ENCODE measurements at places on chromosomes 4 and X.

GRCh38 chr4:58451707-58452106, 1341.5 kb upstream of the IGFBP7 start:
- ATAC-seq, result no peak

- no peak for ATAC-seq
These were observed 16.6 kb downstream of the FGD1 start for GRCh38 chrX:54479136-54480111.

DNA sequence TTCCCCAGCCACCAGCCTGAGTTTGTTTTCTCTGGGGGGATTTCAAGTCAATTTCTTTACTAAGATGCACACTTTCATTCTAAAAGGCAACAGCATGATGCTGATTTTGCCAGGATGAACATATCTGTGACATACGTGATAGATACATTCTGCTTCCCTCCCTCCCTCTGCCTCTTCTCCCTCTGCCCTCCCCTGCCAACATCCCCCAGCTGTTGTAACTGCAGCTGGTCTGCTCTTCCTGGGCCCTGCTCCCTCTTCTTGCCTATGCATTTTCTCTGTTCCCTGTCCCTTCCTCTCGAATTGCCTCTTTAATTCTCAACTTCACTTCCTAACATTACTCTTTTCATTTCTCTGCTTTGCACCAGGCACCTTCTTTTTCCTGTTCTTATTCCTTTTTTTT, 83.4 kb downstream of the AASDH start:
- ATAC-seq, result no peak

DNA sequence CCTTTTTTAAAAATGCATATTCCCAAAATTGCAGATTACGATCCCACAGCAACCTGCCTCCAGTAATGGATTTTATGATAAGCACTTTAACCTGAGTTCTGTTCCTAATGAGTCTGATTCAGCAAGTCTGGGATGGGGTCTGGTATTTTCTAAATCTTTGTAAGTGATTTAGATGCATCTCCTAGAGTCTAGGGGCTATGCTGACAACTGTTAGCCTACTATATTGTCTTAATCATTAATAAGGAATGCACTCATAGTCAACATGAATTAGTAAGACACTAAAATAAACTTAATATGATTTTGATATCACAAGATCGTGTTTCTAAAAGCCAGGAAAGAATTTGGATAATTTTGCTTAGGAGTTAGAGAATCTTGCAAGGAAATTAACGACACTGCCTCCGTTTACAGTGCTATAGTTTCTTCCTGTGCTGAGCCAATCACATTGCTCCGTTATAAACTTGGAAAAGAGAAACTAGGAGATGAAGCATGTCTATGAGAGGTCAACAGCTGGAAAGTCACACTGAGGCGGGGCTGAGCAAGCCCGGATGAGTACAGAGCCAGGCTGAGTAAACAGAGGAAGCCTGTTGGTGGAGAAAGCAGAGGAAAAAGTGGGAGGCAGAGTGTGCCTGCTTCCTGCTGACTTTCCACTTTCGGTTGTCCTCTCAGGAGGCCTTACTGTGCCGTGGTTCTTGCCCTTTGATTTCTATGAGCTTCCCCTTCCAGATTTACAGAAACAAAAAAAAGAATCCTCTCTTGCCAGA, 5.4 kb downstream of the SCARB2 start:
- no peak for ATAC-seq

- no peak for ATAC-seq
These were observed 48.9 kb downstream of the TBC1D9 start for GRCh38 chr4:140707325-140707724.

DNA sequence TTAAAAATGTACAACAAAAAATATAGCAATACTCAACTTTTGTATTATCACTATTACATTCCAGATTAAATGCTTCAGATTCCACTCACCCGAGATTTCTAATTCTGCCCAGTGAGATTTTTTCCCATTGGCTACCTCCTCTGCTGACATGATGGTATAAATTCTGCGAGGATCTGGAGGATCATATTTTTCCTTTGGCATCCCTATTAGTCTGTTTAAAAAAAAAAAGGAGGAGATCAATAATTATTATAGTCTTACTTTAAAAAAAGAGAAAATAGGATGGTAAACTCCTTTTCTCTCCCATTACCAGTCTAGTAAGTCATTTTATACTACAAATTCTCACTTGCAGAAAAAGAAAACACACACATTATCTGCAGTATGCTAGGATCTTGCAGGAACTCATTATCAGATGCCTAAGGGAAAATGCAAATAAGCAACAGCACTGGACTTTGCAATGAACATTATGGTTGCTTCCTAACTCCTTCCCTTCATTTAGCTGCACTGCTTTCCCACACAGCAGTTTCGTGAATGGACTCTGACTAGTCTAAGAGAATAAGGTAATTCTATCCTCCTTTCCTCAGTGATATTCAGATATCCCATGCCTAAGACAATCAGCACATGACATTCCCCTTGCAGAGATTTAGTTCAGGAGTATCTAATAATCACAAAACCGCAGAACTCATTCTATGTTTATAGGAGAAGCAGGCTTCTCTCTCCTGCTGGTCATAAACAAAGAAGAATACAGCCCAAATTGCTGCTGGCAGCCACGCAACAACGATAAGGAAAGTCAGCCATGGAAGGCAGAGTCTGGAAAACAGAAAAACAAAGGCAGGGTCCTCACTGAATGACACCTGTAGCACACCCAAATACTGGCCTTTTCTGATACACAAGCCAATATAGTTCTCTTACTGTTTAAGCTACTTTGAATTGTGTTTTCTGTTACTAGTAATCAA, 42.7 kb downstream of the CNOT6L start:
- ATAC-seq, result no peak

DNA sequence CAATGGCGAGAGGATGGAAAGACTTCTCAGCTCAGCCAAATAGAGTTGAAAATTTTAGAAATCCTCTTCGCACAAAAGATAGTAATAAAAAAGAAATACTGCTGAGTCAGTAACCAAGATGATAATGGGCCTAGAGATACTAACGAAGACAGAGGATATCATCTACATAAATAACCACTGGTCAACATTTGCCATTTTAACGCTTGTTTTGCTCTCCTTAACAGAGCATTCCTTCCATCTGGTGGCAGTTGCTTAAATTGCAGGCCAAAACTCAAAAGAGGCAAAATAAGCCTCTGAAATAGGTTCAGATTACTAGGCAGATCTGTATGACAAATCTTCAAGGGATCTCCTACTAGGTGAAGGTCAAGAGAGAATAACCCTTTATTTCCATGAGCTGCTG, 51.7 kb upstream of the MCF2 start:
- no peak for ATAC-seq

GRCh38 chrX:49845701-49846403, 16.7 kb downstream of the PAGE4 start:
- ATAC-seq, result no peak

GRCh38 chr4:27350161-27350560, 489.5 kb downstream of the STIM2 start:
- ATAC-seq, result no peak

DNA sequence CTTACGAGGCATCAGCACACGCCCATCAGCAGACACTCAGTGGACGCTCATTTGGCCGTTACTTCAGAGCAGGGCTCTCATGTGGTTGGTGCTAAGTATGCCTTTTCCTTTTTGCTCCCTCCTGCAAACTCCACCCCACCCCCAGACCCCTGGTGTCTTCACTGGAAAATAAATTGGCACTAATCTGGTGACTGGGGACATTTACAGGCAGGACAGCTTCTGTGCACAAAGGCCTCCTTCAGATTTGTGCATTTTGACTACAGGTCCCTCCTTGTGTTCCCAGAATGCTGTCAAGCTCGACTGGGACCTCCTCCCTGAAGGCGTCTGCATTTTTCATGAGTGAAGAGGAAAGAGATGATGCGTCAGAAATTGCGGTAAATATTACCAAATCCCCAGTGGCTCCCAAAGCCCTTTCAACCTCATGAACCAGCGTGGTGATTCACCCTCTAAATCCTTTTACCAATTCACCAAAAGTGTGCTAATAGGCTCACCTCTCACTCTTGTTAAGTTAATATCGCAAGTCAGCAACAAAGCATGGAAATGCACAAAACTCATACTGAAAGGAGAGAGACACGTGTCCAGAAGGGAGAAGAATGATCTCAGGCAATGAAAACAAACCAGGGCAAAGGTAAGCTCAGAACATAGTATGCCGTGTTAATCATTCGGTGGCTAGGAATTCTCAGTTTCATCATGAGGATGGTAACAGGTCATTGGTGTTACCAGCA, 119.0 kb downstream of the NKX6-1 start:
- ATAC-seq, result no peak

- ATAC-seq, result no peak
These were observed 101.3 kb downstream of the SLC7A11 start for GRCh38 chr4:138140879-138141278.

DNA sequence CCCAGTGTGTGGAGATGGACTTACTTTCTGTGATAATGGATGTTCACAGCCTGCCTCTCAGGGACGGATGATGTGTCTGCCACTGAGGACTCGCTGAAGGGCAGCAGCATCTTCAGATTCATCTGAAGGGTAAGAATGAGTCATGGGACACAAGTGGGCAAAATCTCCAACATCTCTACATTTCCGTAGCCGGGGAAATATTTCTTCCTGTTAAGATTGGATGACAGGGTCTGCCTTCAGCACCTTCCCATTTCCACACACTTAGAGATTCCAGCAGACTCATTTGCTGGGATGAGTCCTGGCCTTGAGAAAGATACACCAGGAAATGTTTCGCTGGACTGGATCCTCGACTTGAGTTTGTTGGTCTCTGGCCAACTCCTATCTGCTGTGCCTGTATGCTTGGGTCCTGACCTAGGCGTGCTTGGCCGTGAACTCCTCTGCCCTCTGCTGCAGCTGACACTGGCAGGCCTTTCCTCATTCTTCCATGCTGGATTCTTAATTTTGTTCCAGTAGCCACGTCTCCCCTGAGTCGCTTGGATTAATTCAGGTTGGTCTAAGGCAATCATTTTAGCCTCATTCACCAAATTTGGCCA, 46.5 kb upstream of the SOD3 start:
- no peak for ATAC-seq

DNA sequence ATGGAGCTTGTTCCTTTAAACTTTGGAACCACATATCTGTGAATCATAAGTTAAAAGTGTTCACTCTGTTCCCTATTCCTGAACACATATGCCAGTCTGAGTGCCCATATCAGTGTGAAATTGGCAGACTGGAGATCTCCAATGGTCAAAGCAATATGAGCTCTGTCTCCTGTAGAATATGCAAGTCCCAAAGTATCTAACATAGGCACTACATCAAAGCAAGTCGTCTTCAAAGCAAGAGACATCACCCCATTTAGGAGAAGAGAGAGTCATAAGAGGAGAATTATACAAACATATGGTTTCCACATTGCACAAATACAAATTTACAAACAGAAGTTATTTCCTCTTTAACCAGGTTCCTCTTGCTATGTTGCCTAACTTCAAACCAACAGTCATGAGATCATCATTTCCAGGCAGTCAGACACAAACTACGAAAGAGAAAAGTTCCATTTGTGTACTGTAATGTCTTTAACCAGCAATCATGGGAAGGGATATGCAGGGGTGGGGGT, 9.9 kb upstream of the GK start:
- ATAC-seq, result peak; percentile 58

GRCh38 chrX:71181558-71181909, 36.9 kb downstream of the NLGN3 start:
- peak; percentile 38 for ATAC-seq

GRCh38 chr4:81594490-81595159, 122.9 kb upstream of the RASGEF1B start:
- no peak for ATAC-seq

DNA sequence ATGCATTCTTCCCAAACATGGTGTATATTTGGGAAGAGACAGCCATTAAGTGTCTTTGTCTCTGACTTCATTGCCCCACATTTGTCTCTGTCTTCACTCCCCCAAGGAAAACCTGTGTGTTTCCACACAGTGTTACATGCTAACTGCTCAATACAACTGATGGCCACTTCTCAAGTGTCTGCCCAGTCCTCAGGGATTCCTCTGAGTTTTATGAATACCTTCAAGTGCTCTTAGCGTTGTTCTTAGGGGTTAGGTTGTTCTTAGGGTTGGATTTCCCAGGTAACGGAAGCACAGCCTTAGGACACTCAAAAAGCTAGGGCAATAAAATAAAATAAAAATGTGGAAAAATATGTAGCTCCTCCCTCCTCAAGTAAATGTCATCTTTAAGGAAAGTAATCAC, 64.7 kb upstream of the PLAC8 start:
- no peak for ATAC-seq

DNA sequence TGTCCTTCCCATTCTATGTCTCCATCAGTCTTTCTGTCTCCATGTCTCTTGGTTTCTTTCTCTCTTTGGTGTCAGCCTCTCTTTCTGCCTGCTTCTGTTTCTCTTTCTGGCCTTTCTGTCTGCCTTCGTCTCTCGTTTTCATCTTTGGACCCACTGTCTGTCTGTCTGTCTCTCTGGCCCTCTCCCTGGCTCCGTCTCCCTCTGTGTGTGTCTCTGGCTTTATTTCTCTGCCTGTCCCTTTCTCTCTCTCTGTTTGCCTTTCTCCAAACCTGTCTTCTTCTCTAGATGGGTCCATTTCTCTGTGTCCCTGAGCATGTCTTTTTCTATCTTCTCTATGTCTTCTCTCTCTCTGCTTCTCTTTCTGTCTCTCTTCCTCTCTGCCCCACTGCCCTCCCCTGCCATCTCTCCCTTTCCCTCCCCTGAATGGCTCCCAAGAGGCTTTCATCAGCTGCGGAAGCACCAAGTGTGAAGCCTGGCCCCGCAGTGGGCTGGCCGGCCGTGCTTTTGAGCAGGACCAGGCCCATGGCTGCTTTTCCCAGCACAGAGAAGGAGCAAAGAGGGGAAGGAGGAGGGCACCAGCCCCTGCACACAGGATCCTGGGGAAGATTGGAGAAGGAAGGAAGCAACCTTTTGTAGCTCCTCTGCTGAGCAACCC, 57.4 kb downstream of the PJA1 start:
- ATAC-seq, result no peak

DNA sequence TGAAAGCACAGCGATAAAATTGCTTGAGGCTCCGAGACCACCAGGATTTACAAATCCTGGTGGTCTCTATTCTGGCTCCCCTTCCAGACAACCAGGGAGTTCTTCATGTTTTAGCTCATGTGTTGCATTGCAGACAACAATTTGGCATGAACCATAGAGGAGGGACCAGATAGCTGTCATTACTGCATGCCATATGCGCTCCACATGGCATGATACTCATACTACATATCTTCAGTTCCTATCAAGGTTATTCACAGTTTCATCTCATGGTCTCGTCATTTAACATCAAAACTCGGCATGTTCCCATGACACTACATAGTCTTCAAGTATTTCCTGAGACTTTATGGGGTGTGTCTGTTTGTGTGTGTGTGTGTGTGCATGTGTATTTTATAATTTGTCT, 220.3 kb downstream of the OR13H1 start:
- no peak for ATAC-seq

DNA sequence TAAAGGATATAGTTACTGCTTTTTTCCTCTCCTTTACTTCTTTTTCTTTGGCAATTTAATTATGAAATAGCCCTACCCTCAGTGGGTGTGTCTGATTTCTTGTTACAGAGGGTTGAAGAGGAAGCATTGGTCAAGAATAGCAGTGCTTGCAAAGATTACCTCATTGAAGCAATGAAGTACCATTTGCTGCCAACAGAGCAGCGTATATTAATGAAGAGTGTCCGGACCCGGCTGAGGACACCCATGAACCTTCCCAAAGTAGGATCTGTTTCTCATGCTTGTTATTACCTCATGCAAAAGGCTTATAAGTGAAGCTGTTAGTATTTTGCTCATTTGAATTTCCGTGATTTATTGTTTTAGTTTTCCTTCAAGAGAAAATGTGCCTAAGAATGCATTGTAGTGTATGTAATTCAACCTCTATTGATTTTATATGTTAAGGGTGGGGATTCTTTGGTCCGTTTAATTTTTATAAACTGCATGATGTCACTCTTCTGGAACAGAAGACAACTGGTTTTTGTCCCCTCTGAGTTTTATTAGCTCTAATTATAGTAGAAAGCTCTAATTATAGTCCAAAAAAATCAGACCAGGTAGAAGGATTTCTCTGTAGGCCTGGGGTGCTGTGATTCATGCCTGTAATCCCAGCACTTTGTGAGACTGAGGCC, 27.9 kb upstream of the MSMO1 start:
- ATAC-seq, result no peak
